ENCODE measurements at places on chromosomes 3 and 15.

GRCh38 chr15:41575282-41575681, 16.3 kb downstream of the TYRO3 start:
- DNase-seq = no peak

DNA sequence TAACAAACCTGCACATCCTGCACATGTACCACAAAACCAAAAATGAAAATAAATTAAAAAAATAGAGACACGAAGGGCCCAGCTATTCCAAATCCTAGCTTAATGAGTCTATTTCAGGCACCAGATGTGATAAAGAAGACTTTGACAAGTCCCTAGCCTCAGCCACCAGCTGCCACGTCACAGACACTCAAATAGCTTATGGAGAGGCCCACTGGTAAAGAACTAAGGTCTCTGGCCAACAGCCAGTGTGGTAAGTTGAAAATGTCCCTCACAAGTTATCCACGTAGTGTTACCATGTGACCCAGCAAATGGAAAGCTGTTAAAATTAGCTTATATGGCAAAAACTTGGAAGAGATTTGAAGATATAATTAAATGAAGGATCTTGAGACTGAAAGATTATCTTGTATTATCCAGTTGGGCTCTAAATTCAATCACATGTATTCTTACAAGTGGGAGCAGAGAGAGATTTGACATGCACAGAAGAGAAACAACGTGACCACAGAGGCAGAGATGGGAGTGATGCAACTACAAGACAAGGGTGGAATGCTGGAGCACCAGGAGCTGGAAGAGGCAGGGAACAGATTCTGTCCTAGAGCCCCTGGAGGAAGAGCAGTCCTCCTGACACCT, 10.9 kb downstream of the ACSBG1 start:
- no peak for DNase-seq

GRCh38 chr15:56225520-56225919, 18.2 kb downstream of the RFX7 start:
- DNase-seq = no peak

- DNase-seq = no peak
These were observed 37.8 kb upstream of the FOXB1 start for GRCh38 chr15:59966262-59966661.

GRCh38 chr3:184171562-184171961, 3.1 kb upstream of the AP2M1 start:
- no peak for DNase-seq

GRCh38 chr15:85581495-85581894, 201.1 kb downstream of the AKAP13 start:
- DNase-seq = no peak

- no peak for DNase-seq
These were observed 26.3 kb upstream of the SLC28A2 start for GRCh38 chr15:45225506-45226273.

GRCh38 chr15:92289733-92290132, 103.9 kb upstream of the ST8SIA2 start:
- no peak for DNase-seq

DNA sequence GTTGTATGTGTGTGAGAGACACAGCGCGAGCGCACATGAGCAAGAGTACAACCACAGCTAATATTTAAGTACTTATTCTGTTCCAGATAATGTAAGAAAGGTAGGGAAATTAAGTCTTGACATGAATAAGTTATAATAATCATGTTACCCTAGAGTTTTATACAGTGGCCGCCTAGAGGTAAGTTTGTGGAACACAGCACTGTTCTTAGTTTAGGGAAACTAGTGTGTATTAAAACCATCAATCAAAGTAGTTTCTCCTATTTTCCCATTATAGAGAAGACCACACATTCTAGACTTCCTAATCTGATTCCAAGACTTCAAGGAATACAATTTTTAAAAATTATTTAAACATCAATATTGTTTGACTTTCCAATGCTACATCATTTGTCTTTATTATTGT, 9.5 kb downstream of the ALDH1A2 start:
- DNase-seq = no peak

GRCh38 chr15:76939715-76940114, 8.2 kb downstream of the RCN2 start:
- no peak for DNase-seq

DNA sequence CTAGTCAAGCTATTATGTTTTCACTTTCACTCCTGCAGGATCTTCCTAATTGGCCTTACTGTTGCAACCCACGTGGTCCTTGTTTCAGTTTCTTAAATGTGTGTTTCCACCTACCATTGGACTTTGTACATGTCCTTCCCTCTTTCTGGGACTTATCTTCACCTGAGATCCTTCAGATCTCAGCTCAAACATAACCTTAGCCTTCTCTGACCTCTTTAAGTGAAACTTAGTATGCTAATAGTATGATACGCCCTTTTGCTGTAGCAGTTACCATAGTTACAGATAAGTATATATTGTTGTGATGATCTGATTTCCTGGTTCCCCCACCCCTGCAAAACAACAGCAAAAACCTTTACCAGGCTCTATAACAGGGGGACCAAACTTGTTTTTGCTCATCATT, 35.2 kb downstream of the U2SURP start:
- no peak for DNase-seq

DNA sequence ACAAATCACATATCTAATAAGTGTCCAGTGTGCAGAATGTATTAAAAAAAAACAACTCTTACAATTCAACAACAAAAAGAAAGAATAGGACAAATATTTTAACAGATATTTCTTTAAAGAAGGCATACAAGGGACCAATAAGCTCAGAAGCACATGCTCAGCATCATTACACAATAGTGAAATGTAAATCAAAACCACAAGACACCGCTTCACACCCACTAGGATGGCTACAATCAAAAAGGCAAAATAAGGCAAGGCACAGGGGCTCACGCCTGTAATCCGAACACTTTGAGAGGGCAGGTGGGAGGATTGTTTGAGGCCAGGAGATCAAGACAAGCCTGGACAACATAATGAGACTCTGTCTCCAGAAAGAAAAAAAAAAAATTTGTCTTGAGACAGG, 255.6 kb downstream of the MAGI1 start:
- no peak for DNase-seq

- no peak for DNase-seq
These were observed 19.4 kb downstream of the CMTM8 start for GRCh38 chr3:32257641-32258438.

DNA sequence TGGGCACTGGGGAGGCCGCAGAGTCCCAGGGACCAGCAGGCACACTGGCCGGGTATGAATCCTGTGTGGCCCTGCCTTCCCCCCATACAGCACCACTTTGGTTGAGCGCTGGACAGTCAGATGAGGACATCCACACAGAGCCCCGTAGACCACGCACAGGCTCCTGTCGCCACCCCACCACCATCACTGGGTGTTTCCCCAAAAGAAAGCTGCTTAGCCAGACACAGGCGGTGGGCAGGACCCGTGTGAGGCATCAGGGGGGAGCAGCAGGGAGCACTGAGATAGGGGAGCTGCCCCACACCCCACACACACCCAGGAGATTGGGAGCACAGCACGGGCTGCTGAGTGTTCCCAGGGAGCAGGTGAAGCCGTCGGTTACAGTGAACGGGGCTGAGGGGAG, 42.4 kb upstream of the SLC41A3 start:
- no peak for DNase-seq
